ENCODE measurements at places on chromosomes 4 and X.
A peak's percentile ranks its signal among the peaks of the same experiment; 100 is the strongest.

DNA sequence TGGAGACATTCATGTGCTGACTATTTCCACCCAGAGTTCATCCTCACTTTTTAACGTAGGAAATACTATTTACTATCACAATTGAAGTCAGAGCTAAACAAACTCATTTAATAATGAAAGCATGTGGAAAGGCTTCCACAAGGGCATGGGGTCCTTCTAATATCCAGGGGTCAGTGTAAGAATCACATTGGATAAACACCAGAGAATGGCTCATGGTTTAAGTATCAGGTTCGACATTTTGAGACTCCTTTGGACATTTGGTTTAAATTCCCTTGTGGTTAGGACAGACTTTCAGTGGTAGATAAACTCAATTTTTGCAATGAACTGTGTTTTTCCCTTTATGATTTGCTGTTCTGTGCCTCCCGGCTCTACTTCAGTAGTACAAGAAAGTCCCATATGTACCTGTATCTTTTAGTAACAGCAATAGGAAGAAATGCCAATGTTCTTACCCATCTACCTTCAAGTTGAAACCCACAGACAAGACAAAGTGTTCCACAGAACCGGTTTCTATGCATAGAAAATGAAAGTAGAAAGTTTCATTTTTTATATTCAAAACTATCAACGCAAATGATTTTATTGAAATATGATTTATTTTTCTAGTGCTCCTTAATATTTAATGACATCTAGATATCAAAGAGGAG, 589.0 kb upstream of the FAM241A start:
- DNase-seq, result no peak

DNA sequence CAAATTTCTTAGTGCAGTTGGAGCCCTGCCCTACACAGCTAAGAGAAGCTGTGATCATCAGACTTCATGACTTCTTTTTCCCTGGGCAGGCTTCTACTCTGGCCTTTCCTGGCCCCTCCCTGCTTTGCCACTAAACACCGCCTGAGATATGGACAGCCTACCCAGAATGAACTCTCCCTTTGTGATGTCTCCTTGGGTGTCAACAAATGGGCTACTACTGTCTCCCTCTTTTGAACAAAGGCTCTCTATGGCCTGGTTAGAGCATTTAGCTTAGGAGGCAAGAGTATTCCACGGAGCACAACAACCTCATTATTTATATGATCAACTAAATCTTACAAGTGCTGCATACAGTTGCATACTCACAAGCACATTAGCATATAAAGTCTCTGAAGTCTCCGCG, 127.6 kb upstream of the HCCS start:
- no peak for DNase-seq

- no peak for DNase-seq
Measured at GRCh38 chr4:73831569-73831968, 4.9 kb upstream of the CXCL6 start.

DNA sequence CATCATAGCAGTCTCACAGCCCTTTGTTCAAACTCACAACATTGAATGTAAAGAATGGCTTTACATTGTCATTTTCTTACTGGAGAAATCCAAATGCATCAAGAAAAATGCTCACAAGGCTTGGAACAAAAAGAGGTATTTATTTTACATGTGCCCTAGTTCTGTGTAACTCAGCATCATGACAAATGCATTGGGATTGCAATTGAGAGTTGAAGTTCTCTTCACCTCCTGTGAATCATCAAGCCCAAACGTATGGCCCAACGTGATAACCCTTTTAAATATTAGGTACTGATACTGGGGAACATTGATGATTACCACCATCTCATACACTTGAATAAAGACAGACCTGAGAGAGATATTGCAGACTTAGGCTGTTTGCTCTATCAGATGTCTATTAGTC, 61.6 kb downstream of the GASK1B start:
- DNase-seq, result no peak

DNA sequence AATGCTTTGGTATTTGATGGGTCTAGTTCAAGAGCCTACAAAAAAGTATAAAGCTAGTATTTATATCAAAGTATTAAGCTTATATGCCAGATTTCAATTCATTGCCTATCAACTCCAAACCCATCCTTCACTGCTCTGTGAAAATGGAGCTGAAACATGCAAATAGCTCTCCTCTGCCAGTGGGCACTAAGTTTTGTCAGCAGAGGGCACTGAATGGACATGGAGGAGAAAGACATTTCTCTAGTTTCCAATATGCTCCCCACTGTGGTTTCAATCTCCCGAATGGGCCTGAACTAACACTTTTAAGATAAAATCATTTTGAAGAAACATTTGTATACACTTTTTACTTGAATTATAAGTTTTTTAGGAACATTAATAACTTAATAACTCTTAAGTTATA, 12.4 kb downstream of the PPID start:
- peak; percentile 3 for DNase-seq

- DNase-seq, result no peak
Measured at GRCh38 chrX:114071412-114071811, 512.5 kb upstream of the HTR2C start.

- DNase-seq, result no peak
Measured at GRCh38 chr4:178693816-178694215, 1251.6 kb upstream of the AGA start.
